GM12864 (cell line): ENCODE measurements at places on chromosomes 3 and 15.

GRCh38 chr15:48823237-48823636 is 12.4 kb upstream of the CEP152 start:
- DNase-seq: no peak

DNA sequence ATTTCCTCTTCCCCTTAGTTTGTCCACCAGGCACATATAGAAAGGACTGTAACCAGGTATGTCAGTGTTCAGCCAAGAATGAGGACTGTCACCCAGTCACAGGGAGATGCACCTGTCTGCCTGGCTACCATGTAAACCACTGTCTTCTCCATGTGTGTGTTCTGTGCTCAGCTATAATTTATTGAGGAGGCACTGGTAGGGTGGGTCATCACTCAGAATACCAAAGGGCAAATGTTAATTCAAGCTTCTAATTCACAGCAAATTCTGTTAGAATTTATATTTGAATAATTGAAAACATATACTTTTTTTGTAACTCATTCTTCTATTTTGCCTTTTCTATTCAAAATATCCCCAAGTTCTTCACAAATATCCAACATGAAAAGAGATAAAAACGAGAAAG is 780.4 kb downstream of the MECOM start:
- DNase-seq: no peak

- no peak for DNase-seq
Measured at GRCh38 chr3:187750006-187750512, 4.8 kb upstream of the BCL6 start.

DNA sequence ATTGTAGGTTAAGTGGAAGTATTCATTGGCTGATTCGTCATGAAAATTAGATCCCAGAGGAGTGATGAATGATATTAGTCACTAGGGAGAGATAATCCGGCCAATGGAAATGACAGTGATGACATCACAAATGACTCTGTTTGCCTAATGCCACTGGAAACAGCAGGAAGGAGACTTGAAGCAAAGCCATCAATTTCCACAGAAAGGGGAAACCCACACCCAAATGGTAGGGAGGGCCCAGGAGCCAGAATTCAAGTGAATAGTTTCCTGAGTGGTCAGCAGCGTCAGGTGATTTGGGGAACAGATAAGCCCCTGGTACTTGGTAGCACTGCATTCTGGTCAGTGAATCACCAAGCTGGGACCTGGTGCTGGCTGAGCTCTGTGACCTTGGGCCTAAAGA is 3.3 kb upstream of the ADAMTS9 start:
- DNase-seq: no peak

DNA sequence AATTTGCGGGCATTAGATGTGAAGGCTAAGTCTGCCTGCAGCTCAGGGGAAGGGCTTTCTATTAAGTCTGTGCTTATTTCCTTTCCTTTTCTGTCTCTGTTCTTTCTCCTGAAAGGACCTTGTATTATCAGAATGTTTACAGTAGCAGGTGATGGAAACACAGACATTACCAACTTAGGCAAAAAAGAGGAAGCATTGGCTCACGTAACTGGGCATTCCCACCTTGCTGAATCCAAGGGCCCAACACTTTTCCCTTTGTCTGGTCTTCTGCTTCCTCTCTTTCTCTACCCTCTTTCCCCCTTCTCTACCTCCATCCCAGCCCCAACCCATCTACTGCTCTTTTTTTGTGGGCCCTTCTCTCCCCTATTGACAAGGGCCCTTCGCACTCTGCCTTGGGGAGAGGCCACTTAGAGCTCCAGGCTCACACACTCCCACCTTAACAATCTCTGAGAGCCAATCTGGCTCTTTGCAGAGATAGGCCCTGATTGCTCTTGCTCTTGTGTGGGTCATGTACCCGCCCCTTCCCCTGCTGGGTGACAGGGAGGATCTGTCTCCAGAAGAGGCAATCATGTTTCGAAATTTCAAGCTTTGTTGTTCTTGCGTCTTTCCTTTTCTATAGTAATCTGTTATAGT is 35.0 kb downstream of the ACAA1 start:
- DNase-seq: no peak

DNA sequence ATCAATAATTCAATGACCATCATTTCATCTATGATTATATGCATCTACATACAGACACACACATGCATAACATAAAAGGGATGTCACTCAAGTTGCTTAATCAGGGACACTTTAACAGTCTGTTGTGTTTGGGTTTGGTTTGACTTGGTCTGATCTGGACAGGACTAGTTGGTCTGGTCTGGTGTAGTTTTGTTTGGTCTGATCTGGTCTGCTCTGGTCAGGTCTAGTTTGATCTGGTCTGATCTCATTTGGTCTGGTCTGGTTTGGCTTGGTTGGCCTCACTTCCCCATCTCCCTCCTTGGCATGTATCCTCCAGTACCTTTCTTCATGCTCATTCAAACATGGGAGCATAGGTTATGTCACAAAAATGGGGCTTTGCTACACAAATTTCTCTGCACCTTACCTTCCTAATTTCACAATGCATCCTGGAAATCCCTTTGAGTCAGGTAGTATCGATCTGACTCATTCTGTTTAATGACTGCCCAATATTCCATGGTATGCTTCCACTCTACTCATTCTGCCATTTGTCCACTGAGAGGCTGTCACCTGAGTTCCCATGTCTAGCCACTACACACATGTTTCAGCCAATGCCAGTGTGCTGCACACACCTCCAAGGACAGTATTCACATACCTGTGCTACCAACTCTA is 73.0 kb upstream of the TPM1 start:
- DNase-seq: no peak

- no peak for DNase-seq
Measured at GRCh38 chr15:50064673-50065072, 54.4 kb downstream of the ATP8B4 start.

DNA sequence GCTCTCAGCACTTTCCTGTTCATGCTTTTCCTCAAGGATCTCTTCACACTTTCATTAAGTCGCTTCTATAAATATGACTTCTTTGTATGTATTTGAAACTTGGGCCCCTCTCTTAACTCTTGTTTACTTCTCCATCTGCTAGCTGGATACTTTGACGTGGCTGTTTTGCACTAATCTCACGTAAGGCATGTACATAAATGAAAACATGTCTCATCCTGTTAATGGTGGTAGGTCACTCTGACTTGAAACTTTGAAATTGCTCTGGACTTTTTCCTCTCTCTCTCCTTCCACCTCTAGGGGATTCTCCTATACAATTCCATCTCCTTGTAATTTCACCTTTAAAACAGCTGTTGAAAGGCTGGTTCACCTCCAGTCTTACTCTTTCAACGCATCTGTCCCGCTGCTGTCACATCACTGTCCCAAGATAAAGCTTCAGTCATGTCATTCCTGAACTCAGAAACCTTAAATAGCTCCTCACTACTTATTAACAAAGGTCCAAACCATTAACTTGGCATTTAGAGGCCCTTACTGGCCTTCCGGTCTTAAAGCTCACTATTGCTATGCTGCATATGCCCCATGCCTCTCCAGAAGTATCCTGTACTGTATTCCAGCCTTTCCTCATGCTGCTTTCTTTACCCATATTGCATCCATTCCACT is 1.2 kb downstream of the BLOC1S6 start:
- DNase-seq: no peak

DNA sequence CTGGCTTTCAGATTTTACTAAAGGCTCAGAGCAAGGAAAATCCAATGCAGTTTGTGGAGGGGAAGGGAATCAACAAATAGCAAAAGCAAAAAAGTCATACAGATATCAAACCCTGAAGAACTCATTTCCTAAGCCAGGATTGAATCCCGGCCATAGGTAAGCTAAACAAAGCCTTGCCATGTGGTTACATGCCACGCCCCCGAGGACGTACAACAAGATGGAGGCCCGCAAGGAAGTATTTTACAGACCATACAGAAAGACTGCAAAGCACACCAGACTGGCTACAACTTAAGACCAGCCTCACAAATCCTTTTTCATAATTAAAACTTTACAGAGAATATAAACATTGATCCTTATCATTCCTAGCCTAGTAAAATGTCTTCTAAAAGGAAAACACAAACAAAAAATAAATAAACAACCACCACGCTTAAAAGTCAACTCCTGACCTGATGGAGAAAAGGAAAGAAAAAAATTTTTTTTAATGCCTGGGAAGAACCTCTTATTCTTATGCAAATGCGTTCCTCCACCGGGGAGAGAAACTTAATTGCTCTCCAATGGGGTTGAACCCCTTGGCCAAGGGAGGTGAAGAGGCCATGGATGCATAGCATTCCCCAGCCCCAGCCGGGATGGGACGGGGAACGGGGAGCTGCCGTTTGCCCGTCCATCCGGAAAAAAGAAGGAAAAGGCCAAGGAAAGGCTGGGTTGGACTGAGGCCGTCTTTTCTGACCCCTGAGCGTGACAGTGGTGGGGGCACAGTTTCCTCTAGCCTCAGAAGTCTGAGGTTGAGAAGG is 39.3 kb downstream of the IL1RAP start:
- DNase-seq: no peak

DNA sequence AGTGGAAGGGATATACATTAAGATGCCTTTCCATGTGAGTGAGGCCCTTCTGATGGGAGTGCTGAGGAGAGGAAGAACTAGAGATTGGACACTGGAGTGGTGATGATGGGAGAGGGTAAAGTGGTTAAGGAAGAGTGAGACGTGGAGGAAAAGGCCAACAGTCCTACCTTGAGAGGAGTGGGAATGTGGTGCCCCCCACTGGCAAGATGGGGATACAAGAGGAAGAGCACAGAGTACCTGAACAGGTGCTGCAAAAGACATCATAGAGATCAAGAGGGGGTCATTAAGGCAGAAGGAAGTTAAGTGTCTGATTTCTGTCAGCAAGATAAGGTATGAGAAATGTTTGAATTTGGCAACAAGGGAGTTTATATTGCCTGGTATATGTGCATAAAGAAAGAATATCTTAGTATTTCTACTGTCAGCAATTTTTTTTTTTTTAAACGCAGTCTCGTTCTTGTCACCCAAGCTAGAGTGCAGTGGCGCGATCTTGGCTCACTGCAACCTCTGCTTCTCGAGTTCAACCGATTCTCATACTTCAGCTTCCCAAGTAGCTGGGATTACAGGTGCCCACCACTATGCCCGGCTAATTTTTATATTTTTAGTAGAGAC is 34.0 kb downstream of the ARIH2 start:
- DNase-seq: no peak

- no peak for DNase-seq
Measured at GRCh38 chr3:99066863-99067262, 165.4 kb upstream of the DCBLD2 start.

DNA sequence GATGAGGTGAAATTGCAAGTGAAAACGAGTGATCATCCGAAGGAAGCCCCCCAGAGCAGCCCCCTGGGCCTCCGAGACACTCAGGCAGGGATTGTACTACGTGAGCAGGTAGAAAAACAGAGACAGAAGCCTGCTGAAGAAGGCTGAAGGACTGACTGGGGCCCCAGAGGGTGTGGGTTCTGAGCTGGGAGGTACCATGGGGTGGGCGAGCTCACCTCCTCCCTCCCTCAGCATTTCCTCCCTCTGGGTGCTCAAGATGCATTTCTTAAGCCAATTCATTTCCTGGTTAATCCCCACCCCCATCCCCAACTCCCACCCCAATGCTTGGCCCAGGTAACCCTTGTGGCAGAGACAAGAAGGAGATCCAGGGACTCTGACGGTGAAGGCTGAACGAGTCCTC is 108.7 kb downstream of the BDH1 start:
- no peak for DNase-seq

GRCh38 chr3:45164056-45164455 is 17.9 kb upstream of the CDCP1 start:
- DNase-seq: no peak
